G401 (cell line): ENCODE measurements at places on chromosomes 6 and 20. TPM values are rescaled to one million over a fixed set of nuclear protein-coding genes. Genes with fewer than 3 reads are reported as not detected.

DNA sequence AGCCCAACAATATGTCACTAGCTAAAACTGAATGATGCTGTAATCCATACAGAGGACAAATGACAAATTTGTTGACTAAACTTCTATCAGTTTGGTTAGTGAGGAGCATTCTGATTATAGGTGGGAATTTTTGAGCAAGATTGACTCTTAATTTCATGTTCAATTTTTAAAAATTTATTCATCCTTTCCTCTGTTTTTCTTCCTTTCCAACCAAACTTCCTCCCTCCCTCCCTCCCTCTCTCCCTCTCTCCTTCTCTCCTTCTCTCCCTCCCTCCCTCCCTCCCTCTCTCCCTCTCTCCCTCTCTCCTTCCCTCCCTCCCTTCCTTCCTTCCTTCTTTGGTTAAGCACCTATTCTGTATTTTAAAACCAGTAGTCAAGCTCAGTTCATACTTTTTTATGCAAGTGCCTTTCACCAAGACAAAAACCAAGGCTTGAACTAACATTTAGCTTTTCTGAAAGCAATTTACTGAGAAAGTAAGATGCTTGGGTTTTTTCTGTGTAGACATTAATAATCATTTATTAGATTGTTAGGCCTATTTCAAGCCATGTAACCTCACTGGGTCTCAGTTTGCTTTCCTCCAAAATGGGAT lies 112.3 kb downstream of the TSHZ2 start:
- DNase-seq = no peak

DNA sequence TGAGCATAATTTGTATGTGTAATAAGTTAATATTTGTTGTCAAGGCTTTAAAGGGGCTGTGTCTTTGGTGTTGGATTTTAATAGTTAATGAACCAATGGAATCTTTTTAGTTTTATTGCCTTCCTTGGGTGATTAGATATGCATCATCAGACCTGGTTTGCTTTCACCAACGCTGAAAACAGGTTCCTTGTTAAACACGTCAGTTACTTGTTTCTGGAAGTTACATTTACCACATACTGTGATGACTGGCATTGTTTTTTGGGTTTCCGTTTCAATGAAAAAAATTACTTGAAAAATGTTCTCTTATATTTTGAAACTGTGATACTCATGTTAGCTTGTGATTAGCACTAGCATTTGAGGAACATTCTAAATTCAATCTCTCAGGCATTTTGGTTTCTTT lies 58.6 kb upstream of the RNF144B start:
- DNase-seq = no peak

DNA sequence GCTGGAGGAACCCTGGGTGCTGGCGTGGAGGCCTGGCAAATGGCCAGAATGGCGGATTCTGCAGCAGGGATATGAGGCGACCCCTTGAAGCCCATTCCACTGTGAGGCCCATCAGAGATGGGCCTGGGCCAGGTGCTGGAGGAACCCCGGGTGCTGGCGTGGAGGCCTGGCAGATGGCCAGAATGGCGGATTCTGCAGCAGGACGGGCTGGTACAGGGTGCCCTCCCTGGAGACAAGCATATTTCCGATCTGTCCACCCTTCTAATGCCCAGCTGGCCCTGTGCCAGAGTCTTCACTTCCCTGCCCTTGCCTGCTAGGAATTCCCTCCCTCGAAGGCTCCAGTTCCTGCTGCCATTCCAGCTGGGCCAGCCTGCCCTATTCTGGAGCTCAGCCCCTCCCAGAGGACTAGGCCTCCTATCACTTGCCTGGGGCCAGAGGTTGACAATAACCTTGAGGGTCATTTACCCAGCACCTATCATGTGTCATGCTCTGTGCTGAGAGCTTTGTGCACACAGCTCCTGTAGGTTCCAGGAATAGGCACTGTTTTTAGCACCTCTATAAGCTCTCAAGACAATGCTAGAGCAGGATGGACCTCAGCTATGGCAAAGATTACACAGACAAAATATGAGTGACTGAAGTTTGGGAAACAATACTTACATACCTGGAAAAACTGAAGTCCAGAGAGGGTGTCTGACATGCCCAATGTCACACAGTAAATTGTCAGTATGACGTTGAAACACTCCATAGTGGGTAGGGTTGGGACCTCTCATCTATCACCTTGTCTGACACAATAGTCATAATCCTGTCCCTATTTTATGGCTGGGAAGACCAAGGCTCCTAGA lies 21.4 kb downstream of the SUN5 start:
- peak; percentile 26 for DNase-seq

DNA sequence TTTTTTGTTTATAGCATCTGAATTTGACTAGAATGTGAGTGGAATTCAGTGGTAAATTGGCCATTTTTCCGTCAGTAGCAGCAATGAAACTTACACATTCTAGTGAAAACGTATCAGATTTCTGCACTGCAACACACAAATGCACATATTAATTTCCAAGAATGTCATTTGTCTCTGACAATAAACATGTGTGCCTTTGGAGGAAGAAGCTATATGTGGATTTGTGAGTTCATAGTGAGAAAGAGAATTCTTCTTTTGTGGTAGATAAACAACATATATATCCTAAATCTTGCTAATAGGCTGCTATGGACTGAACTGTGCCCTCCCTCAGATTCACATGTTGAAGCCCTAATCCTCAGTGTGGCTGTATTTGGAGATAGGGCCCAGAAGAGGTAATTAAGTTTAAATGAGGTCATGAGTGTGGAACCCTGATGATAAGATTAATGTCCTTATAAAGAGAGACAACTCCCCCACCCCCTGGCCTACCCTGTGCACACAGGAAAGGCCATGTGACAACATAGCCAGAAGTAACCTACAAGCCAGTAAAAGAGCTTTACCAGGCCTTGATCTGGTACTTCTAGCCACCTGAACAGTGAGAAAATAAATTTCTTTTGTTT lies 200.2 kb upstream of the EYA4 start:
- no peak for DNase-seq

GRCh38 chr6:137121401-137121997 lies 51.9 kb downstream of the IL22RA2 start:
- DNase-seq = no peak

- DNase-seq = no peak
Observed at GRCh38 chr20:23533161-23533560, 35.1 kb downstream of the CST9L start.

DNA sequence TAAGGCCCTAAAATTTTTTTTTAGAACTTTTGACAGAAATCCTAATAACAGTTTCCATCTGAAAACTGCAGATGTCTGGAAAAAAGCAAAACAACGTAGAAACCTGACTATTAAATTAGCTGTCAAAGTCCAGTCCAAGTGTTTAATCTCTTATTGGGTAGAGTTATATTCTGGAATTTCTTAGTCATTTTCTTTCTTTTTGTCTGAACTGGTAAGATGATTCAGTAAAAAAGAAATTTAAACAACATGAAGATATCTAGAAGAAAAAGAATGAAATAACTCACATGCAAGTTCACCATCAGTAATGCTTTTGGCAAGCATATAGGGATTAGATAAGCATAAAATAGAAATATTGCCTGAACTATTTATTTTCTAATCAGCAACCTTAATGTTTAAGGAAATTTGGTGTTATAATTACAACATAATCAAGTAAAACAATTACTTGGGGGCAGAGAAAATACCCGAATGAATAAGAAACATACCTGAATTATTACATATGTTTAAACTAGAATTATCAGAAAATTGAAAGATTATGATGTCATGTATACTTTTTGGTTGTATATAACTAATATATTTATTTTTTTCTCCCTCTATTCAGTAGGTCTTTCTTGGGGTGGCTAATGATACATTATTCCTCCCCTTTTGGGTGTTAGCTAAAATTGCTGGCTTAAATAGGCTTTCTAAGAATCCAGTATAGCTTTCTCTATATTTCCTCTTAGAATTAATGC lies 51.1 kb downstream of the FAM83B start:
- DNase-seq = no peak

DNA sequence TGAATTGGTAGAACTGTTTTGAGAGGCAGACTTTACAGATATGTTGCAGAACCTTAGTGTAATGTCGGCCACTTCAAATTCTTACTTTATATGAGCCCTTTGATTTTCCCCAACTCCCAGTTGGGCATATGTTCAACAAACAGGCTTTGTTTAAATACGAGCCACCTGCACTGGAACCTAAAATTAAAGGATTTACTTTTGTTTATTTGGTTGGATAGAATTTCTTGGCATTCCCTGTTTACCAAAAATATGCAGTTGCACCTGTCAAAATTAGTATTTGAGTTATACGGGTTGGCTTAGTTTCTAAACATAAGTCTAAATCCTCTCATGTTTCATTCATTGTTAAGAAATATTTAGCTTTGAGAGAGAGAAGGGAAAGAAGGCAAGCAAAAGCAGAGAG lies 2.4 kb upstream of the GLYATL3 start:
- no peak for DNase-seq

GRCh38 chr6:45378334-45378926 lies 696 bp upstream of the SUPT3H start:
- no peak for DNase-seq

GRCh38 chr6:8758412-8758811 lies 323.1 kb upstream of the SLC35B3 start:
- no peak for DNase-seq

GRCh38 chr6:166405386-166405785 lies 22.6 kb upstream of the MPC1 start:
- no peak for DNase-seq

DNA sequence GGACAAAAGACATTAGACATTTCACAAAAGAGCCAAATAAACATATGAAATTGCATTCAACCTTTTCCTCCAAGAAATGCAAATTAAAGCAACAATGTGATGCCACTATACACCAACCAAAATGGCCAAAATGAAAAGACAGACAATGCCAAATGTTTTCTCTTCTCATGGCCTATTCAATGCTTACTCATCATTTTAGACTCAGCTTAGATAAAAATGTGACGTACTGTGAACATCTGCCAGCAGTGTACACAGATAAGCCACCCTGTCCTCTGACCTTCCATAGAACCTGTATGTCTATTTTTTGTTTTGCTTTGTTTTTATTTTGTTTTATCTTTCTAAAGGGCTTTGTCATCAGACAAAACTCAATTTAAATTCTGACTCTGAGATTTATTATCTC lies 385.2 kb downstream of the FRK start:
- no peak for DNase-seq

- DNase-seq = peak; percentile 88
Observed at GRCh38 chr6:27809939-27810767, 102.0 kb downstream of the OR2B2 start.

GRCh38 chr6:142395266-142395665 lies 93.5 kb downstream of the ADGRG6 start:
- no peak for DNase-seq

DNA sequence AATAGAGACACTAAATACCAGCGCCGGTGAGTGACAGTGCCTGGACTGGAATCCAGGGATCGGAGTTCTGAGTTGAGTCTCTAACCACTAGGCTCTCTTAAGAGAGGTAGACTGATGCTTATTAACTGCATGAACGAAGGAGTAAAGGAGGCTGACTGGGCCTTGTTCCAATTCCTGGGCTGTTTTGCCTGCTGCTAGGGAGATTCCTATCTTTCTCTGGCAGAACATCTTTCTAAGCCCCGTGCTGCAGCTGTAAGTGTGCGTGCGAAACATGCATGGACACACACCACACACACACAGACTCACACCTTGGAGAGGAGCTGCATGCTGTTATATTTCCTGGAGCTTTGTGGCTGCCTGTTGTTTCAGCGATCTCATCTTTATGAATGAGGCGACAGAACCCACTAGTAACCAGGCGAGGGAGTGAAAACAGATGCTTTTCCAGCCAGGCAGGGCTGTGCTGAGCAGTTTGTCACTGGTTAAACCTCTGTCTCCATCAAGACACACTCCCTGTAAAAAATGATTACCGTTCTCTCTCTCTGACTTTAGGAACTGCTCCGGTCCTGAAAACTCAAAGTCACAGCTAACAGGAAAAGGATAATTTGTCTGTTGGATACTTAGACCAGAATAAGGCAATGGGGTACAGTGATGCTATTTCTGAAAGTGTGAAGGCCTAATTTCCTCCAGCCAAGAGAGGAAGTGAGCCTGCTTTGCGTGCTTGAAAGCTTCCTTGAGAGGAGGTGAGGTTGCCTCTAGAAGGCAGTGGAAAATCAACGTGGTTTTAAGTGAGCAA lies 157.4 kb upstream of the ZNF217 start:
- DNase-seq = no peak

- peak; percentile 16 for DNase-seq
Observed at GRCh38 chr20:58086763-58087561, 141.5 kb downstream of the ANKRD60 start.

DNA sequence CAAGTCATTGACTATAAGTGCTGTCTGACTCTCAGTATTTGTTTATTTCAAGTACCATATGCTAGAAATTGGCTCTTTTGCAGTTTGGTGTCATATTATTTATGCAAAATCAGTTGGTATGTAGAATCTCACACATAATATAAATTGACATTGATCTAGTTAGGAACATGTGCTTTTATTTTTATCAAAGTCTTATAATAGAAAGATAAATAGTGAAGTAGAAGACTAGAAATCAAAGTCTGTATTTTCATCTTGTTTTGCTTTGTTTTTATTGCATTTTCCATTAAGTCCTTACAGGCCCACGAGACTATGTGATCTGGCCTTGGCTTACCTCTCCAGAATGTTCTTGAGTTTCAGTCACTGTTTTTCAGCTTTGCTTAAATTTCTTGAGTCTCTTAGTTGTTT lies 300.3 kb downstream of the LAMA2 start:
- DNase-seq = no peak

GRCh38 chr6:150924808-150925589 lies 59.5 kb downstream of the MTHFD1L start:
- no peak for DNase-seq

Gene MYCT1
- total RNA-seq = not detected in 2 replicates

Gene ZC2HC1B
- total RNA-seq = not detected in 2 replicates

Gene KIF16B
- total RNA-seq = 5.4 and 23.7 TPM in 2 replicates

Gene STK38
- total RNA-seq = 11.8 and 19.6 TPM in 2 replicates

Gene TINAG
- total RNA-seq = not detected in 2 replicates

Gene PKHD1
- not detected in 2 replicates for total RNA-seq

Gene MUC22
- not detected in 2 replicates for total RNA-seq

Gene TUBB2B
- total RNA-seq = 31.6 and 39.2 TPM in 2 replicates

Gene SPATS1
- total RNA-seq = 8.4 and 10.1 TPM in 2 replicates

Gene SMPDL3A
- total RNA-seq = 0.07 and 1.2 TPM in 2 replicates

Gene LGSN
- total RNA-seq = not detected in 2 replicates

Gene PPP1R16B
- total RNA-seq = 0.06 TPM in 1 of 2 replicates, not detected in the other

Gene SLC24A3
- not detected in 2 replicates for total RNA-seq

Gene APCDD1L
- not detected in 2 replicates for total RNA-seq

Gene CPNE1
- 49.2 and 87.2 TPM in 2 replicates for total RNA-seq
